ENCODE measurements at places on chromosomes 1 and 21. TPM values are rescaled to one million over a fixed set of nuclear protein-coding genes. Genes with fewer than 3 reads are reported as not detected.

The FLAD1 gene
- total RNA-seq: 26.0 TPM

The C8A gene
- not detected for total RNA-seq

The CCDC185 gene
- not detected for total RNA-seq

The CFHR5 gene
- total RNA-seq: not detected

The MANEAL gene
- 8.3 TPM for total RNA-seq

The BNIPL gene
- not detected for total RNA-seq

The CFAP141 gene
- not detected for total RNA-seq

The SYTL1 gene
- total RNA-seq: 2.0 TPM

The SPRR2F gene
- total RNA-seq: not detected

The OR2L8 gene
- total RNA-seq: not detected

The TEX50 gene
- not detected for total RNA-seq

The CFHR1 gene
- 0.42 TPM for total RNA-seq

The SYT2 gene
- 0.44 TPM for total RNA-seq

The REN gene
- 1.7 TPM for total RNA-seq

The PAQR6 gene
- 1.2 TPM for total RNA-seq

The NUCKS1 gene
- total RNA-seq: 80.3 TPM

All from adrenal gland (tissue), 19 donors.